OCI-LY7 (cell line): ENCODE measurements at places on chromosomes 7 and 10.

DNA sequence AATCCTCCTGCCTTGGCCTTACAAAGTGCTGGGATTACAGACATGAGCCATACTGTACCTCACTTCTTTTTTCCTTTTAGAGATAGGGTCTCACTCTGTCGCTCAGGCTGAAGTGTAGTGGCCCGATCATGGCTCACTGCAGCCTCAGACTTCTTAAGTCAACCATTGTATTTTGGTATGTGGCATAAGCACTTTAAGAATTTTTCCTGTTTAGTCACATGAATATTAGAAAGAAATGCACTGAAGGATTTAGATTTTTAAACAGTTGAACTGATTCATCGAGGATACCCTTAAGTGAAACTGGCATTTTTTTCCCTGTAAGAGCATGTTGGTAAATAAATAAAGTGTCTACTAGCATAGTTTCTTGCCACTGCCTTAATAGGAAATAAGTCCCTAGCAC is 319.3 kb upstream of the CACNA2D1 start:
- no peak for DNase-seq

GRCh38 chr7:140342727-140343514 is 55.4 kb downstream of the SLC37A3 start:
- peak; percentile 63 for DNase-seq

DNA sequence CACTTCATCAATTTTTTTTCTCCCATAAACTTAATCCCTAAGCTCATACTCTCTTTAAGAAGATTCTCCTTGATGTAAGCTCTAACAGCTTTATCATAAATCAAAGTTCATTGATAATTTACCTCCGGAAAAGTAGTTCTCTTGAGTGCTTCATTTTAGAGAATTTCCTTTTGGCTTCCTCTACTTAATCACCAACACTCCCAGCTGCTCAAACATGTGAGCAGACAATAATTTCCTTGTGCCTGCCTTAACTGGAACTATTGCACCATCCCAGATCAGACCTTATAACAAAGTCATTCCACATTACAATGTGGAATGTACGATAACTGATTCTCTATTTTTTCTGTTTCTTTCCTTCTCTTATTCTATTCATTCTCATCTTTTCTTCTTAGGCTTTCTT is 5.9 kb downstream of the FEZF1 start:
- no peak for DNase-seq

DNA sequence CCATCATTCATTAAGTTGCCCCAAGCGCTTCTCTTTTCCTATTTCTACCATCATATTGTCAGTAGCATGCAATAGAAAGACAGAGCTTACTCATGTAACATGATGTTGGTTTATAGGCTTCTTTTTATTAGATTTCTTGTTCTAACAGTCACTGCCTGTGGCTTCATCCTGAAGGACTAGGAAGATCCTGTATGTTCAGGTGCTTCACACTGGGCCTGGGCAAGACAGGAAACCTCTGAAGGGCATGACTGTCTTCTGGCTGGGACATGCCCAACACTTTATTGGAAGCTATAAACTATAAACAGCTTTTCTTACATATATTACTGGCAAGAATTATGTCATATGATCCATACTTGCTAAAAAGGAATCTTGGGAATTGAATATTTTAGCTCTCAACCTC is 258.4 kb upstream of the AKR1E2 start:
- DNase-seq, result no peak
